Kidney epithelial cell (primary cell): ENCODE measurements at places on chromosomes 11 and 22.

- DNase-seq, result no peak
Measured at GRCh38 chr11:68565768-68566167, 105.2 kb downstream of the PPP6R3 start.

DNA sequence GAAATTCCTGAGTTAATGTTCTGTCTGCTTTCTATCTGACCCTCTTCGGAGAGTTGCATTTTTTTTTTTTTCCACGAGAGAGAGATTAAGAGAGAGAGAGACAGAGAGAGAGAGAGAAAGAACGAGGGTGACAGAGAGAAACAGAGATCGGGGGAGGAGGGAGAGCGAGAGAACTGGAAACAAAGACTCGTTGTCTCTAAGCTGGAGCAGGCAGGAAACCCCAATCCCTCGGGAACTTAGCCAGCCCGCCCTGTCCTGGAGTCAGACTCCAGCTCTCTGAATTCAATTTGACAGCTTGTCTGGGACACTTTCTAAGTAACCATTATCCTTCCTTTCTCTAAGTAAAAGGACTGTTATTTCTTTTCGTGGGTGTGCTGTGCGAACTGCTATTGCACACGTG is 76.9 kb downstream of the KCNJ1 start:
- DNase-seq, result no peak

DNA sequence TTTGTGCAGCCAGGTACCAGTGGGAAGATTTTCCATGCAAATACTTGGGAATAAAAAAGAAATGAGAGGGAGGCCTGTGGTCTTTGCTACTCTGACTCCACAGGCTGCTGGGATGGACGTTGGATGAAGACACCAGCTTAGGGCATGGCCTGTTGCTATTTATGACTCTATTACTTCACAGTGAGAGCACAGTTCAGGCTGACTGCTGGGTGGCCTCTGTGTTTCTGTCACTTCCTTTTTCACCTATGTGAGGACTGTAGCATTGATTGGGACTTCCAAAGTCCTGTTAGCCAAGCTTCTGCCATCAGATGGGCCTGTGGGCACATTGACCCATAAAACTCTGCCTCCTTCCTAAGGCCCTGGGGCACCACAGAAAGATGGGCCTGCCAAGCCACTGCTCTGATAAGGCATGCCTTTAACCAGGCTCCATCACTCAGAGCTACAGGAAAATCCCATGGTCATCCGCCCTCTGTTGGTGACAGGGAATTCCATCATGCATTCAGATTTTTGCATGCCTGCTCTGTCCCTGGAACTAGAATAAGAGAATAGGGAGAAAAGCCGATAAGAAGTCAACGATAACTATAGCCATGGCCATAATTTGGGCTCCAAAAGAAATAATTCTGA is 64.6 kb downstream of the KCNJ1 start:
- no peak for DNase-seq

- DNase-seq, result no peak
Measured at GRCh38 chr11:44822369-44822768, 95.6 kb downstream of the TSPAN18 start.

- no peak for DNase-seq
Measured at GRCh38 chr11:15406851-15407351, 292.2 kb downstream of the INSC start.

DNA sequence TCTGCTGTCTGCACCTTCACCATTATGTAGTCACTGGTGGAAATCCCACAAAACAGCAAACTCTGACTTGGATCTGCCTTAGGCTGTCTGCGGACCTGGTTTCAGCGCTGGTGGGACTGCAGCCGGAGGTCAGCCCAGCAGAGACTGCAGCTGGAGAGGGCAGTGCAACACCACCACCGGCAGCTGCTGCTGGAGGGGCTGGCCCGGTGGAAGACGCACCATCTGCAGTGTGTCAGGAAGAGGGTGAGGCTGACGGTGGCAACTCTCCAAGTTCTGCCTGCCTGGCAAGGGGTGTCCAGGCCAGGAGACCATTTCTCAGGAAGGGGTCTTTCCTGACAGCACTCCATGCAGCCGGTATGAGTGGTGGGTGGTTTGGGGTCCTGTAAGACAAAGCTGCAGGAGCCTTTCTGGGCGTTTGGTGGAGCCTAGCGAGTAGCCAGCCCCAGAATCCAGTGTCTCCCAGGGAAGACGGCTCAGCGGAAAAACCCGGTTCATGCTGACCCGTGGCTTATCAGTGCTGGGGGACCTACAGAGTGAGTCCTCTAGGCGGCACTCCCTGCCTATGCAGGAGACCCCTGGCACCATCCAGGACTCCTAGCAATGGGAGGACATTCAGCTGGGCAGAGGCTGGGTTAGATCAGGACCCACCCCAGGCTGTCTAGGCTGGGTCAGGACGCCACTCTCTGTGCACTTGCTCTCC is 50.8 kb downstream of the PISD start:
- no peak for DNase-seq

DNA sequence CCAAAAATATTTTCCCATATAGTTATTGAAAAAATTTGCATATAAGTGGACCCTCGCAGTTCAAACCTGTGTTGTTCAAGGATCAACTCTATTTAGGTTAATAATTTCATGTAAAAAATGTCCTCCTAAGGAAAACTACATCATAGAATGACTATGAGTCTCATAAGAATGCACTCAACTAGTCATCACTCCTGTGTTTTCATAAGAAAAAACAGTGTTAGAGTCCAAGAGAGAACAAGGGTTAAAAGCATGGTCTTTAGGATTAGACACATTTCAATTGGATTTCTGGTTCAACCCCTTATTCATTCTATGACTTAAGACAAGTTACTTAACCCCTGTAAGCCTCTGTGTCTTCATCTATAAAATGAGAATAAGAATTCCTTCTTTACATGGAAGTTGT is 5.1 kb downstream of the PARVA start:
- no peak for DNase-seq

DNA sequence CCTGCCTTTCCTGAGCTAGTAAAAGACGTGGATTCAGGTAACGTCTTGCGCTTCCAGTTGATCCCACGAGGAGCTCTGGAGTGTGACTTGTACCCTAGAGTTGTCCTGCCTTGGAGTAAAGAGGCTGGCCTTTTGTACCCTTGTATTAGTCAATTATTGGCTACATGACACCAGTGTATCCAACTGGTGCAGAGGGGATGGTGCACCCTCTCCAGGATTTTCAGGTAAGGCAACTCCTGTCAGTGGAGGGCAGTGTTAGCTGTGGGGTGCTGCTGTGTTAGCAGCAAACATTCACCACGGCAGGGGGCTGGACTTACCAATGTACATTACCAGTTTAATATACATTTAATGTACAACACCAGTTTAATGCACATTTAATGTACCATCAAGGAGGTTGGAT is 233.5 kb downstream of the MIAT start:
- no peak for DNase-seq

DNA sequence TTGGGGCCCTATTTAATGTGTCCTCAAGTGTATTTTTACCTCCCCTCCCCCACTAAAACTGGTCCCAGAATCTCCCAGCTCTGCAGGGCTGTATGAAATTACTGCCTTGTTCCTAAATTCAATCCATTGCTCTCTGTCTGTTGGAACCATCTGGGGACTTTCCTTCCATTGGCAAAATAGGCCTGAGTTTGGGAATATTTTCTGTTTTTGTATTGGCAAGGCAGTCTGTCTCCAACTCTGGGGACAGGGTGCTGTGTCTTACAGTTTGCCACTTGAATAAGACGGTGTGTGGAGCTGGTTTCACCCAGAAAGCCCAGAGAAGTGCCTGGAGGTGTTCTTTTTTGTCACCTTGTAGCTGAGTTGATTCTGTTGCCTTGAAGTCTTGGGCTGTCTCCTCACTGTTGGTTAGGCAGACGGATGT is 1.3 kb downstream of the PACS1 start:
- DNase-seq, result no peak

DNA sequence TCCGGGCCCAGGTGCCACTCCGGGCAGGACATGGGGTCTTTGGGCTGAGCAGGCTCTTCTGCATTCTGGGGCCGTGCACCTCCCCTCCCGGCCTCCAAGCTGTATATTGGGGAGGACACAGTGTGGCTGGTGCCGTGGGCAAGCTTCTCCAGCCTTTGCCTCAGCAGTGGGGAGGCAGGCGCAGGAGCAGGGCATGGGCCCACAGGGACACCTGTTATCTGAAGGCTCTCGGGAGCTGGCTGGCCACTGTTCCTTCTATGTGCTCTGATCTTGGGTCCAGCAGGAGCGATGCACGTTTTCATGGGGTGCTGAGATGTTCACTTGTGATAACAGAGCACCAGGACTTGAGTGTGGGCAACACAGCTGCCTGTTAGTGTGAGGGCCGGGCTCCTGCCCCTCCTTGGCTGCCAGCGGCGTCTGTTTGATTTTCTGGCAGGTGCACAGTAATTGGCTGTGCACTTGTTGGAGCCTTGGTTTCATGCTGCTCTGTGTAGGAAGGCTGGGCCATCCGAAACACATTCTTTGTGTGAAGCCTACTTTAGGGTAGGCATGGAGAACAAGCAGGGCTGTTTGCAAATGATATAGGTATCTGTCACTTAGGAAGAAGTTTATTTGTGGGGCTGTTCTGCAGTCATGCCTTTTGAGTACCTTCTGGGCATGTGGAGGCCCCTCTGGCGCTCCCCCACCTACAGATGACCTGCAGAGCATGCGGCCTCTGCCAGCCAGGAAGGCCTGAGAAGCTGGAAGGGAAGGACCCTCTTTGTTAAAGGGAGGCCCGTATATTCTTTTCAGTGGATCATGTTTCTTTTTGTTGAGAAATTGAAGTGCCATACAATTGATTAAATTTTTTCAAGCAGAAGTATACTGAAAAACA is 201.5 kb downstream of the TBC1D22A start:
- DNase-seq, result no peak

GRCh38 chr22:43998679-43999264 is 25.3 kb upstream of the PARVB start:
- DNase-seq, result no peak

GRCh38 chr22:21939461-21939913 is 13.2 kb downstream of the PPM1F start:
- no peak for DNase-seq

DNA sequence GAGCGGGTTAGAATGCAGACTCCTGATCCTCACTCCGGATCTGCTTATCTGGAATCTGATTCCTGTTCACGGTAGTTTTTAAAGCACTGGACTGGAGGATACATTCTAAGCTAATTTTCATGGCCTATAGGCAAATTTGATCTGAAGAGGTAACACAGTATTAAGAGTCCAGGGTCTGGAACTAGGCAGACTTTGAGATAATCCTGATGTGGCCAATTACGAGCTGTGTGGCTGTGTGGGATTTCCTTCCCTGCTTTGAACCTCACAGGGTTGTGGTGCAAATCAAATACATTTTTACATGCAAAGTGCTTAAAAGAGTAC is 285.2 kb downstream of the MIAT start:
- DNase-seq, result no peak

DNA sequence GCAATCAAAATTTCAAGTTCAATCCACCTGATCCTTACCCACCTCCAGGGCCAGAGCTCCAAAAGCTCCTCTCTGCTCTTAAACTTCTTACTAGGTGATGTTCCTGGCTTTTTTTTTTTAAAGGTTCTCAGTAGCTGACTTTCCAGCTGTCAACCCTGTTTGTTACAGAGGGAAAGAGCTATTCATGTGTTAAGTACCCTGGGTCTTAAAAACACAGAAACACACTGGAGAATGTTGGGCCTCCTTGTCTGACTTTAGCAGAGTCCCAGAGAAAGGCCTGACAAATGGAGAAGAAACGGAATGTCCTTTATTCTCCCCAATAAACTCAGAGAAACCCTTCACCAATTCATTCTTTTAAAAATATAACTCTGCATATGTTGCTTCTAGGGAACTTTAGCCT is 3.2 kb downstream of the LRRC4C start:
- no peak for DNase-seq

DNA sequence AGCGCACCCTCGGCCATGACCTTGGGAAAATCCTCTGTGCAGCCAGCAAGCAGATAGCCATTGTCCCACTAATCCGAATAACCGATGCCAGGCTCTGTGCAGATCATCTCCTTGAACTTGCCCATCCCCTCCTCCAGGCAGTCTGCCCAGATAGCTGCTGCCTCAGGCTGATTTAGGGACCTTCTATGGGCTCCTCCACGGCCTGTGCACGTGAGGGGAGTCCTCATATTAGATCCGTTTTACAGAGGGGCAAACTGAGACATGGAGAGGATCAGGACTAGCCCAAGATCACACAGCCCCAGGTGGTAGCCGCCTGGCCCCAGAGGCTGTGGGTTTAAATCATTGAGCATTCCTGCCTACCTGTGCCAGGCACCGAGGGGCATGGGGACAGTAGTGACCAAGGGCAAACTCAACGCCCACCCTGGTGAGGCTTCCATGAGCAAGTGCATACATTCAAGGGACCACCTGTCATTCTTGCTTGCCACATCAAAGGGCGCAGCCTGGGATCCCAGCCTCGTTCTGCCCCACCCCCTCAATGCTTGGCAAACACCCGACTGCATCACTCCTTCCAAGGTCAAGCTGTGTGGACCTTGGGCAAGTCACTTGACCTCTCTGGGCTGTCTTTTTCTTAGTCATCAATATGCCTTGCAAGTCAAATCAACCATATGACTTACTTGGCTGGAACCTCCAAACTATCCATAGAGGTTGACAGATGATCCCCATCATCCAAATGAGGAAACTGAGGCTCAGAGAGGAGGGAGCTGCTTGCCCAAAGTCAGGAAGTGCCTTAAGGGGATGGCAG is 131.6 kb downstream of the MN1 start:
- DNase-seq, result no peak

DNA sequence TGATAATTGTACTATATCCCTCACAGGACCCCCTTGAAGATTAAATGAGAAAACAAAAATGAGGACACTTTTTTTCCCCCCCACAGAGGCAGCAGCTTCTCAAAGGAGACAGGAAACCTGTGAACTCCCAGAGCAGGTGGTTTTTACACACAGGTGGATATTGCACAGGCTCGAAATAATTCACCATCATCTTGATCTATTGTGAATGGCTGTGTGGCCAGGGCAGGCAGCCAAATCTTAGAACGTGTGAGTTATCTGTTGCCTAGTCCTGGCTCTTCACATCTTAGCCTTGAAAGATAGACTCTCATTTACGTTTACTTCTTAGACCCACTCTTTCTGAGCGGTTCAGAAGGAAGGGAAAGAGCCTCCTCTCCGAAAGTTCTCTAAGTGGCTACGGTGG is 23.5 kb downstream of the PPFIBP2 start:
- DNase-seq, result no peak

- no peak for DNase-seq
Measured at GRCh38 chr11:15618583-15619032, 503.9 kb downstream of the INSC start.

DNA sequence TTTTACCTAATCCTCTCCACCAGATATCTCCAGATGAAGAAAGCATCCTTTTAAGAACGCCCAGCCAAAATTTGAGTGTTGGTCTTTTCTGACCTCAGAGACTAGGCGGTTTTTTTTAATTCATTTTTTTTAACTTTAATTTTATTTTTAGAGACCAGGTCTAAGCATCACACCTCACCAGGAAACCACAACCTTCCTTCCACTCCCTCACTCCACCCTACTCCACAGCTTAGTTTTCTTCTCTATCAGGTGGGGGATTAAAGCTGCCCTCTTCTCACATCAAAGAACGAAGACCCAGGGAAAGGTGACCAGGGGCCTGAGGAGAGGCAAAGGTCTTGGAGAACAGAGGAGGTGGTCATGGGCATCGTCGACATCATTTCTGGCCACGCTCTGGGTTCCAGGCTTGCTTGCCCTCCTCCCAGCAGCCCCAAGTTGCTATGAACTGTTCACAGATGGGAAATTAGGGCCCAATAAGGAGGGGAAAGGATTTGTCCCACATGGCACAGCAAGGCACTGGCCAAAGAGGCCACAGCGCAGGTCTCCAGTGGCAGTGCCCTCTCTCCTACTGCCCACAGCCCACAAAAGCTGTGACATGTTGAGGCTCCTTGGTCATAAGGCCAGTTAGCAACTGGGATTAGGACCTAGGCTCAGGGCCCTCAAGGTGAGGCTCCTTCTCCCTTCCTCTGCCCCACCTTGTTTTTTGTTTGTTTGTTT is 1.4 kb upstream of the PEX16 start:
- DNase-seq, result no peak

GRCh38 chr22:20011123-20011992 is 5.3 kb downstream of the ARVCF start:
- no peak for DNase-seq
